ENCODE measurements at places on chromosomes 5 and 9.

DNA sequence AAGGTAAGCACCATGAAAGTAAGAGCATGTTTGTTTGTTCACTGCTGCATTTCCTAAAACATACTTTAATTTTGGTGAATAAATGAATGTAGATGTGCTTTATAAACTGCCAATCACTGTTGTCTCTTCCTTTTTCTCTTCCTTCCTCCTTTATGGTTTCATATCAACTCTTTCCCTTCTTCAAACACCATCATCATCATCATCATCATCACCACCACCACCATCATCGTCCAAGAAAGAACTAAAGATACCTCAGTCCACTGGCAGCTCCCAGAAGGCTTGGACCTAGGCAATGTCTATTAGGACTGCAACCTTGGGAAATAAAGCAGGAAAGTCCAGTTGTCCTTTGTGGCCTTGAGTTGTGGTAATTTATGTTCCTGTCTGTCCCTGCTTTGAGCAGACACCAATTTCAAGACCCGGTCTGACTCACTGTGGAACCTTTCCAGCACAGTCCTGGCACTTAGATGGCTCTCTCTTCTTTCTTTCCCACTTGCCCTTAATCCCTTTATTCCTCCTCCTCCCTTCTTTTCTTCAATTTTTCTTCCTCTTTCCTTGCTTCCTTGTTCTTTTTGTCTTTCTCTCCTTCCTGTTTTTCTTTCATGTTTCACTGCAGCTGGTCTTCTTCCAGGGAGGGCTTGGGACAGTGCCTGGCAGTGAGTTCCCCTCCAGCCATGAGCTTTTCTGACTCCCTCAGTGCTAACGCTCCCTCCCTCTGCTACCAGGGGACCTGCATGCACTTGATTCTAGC lies 99.3 kb downstream of the ANGPTL2 start:
- no peak for DNase-seq

- DNase-seq, result no peak
Observed at GRCh38 chr5:79829260-79829659, 139.6 kb downstream of the CMYA5 start.

DNA sequence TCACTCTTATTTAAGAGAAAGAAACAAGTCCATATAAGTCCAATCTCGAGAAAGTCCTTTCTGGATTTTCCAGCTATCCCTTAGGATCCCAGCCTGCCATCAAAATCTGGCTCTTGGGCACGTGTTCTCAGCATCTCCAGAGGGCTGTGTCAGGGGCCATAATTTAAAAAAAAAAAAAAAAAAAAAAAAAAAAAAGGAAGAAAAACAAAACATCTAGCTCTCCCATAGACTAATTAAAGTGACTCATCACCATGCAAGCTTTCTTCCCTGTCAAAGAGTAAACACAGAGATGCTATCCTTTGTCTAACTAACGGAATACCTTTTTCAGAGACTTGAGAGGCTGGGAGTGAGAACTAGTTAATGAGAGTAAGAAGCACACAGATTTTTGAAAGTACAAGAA lies 44.9 kb upstream of the MYO10 start:
- no peak for DNase-seq

DNA sequence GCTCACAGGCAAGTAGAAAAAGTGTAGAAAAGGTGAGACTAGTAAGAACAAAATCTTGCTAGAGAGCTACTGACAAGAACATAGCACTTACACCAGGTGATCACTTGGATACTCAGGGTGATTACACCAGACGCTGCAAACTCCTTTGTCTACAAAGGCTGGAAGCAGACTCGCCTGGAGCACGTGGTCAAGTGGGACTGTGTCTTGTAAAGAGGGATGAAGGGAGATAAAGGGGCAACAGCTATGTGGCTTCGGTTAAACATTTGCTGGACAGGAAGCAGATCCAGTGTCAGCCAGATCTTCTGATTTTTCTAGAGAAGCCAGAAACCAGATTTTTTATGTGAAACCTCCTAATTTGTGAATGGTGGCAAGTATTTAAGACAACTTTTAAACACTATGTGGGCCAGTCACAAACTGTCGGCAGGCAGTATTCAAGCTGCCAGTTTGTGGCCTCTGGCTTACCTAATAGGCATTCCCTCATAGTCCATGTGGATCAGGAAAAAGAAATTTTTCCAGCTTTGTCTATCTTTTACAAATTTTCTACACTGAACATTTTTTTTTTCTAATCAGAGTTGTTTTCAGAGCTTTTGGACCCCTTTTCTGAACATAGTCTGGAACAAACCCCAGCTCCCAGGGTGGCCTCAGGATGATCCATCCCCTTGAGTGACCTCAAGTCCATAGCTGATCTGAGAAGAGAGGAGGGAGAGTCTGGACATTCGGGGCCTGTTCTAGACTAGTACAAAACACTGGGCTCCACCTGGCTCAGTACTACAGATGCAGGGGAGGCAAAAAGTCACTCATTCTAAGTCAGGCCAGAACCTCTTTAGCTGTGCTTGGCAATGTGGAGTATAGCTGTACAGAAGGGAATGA lies 262.9 kb downstream of the ARRDC3 start:
- DNase-seq, result no peak

GRCh38 chr9:35740243-35740642 lies 7.8 kb downstream of the CREB3 start:
- no peak for DNase-seq

GRCh38 chr5:134249469-134250379 lies 23.9 kb upstream of the PPP2CA start:
- no peak for DNase-seq

DNA sequence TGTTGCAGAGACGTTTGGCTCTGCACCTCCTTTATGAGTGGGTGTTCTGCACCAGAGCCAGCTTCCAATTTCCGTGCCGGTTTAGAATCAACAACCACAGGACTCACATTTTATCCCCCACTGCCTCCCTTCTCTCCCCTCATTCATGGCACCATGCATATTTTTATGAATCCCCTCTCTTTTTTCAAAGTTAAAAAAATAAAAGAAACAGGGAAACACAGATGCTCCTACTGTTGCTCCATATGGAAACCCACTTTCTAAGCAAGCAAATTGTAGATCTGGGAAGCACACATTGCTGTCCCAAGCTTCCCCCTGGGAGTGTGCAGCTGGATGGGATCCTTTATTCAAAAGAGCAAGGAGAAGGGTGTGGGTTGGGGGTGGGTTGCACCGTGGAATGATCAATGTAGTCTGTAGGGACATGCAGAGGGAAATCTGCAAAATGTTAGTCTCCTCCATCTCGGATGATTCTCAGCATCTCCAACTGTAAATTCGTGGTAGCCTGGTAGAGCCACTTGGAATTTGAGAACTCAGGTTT lies 410.0 kb upstream of the ADAMTSL1 start:
- DNase-seq, result no peak

- DNase-seq, result no peak
Observed at GRCh38 chr5:90483206-90483605, 8.5 kb downstream of the POLR3G start.

DNA sequence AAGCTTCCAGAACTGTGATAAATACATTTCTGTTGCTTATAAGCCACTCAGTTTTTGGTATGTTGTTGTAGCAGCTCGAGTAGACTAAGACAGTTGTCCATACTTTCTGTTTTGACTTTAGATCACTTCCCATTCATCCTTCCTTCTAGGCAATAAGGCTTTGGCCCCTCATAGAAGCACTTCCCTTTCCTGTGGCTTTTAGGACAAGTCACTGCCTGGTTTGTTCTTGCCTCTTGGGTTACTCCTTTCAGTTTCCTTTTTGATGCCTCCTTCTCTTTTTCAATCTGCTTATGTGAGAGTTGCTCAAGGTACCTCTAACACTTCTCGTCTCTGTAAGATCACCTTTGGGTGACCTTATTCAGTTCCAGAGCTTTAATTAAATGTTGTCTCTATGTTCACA lies 72.4 kb upstream of the NTRK2 start:
- no peak for DNase-seq

DNA sequence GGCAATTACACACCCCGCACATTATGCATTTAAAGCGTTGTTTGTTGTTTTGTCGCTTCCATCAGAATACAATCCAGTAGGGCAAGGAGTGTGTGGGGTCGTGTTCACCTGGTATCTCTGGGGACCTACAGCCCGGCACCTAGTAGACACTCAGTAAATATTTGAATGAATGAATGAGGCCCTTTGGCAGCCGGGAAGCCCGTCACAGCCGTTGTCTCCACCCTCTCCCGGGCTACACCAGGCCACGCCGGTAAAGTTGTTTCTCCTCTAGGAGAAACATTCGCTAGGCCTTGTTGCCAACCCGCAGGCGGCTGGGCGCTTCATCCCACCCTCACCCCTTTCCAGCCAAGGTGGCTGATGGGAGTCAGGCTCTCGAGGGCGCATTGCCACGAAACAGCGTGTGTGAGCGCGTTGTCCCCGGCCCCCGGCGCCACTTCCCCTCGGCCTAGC lies 876 bp upstream of the JAK2 start:
- no peak for DNase-seq

- no peak for DNase-seq
Observed at GRCh38 chr5:32217886-32218396, 43.8 kb upstream of the GOLPH3 start.

DNA sequence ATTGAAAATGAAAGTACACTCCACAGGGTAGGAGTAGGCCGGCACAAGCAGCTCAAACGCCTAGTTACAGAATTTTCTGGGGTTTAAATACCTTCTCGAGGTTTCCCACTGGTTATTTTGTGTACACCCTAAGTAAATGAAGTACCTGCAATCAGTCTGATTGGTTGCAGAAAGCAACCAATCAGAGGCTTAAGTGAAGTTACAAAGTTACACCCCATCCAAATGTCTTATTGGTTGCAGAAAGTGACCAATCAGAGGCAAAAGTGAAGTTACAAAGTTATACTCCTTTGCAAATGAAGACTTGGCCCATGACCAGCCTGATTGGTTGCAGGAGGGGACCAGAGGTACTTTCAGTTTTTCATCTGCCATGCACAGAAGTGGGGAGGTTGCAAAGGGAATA lies 33.2 kb upstream of the ERAP2 start:
- no peak for DNase-seq
